ENCODE measurements at places on chromosomes 6 and 20.

DNA sequence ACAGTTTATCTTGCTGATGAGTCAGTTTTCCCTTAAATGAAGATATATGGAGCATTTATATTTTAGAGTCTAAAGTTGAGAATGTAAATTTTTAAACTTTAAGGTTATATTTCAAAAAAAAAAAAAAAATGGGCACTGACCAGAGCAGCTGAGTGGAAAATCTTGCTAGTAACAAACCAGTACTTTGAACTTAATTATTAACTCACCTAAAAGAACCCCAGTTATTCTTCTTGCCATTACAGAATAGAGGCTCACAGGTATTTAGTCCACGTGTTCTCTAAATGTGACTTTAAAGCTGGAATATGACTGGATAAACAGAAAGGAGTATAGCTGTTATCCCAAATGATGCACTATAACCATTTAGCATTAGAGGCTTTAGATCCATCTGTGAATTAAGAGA is 178.4 kb downstream of the COL9A1 start:
- no peak for DNase-seq

DNA sequence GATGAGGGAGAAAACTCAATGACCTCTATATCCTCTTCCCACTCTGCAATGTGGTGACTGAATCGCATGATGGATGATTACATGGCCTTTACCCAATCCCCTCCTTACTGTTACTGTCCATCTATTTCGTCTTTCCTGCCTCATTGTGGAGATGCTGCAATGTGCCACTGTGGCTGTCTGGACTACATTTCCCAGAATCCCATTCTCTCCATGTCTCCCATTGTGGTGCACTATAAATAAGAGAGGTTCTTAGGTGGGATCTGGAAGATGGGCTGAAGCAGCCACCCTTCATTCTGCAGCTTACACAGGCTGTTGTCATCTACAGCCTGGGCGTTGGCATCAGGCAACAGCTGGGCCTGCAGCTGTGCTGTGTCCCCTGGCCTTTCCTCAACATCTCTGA is 233.6 kb downstream of the PRKN start:
- DNase-seq = no peak

- DNase-seq = no peak
Observed at GRCh38 chr6:114537977-114538376, 195.2 kb upstream of the HS3ST5 start.

DNA sequence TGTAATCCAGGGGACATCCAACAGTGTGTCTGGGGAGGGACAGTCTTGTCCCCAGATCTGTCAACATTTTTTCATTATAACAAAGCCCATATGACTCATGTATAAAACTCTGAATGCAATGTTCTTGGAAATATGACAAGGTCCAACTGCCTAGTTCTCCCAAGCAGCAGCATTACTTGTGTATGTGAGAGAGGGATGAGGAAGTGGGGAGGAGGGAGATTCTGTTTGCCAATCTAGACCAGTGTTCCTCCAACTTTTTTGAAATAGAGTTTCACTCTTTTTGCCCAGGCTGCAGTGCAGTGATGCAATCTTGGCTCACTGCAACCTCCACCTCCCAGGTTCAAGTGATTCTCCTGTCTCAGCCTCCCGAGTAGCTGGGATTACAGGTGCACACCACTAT is 394.8 kb downstream of the DHX35 start:
- no peak for DNase-seq

DNA sequence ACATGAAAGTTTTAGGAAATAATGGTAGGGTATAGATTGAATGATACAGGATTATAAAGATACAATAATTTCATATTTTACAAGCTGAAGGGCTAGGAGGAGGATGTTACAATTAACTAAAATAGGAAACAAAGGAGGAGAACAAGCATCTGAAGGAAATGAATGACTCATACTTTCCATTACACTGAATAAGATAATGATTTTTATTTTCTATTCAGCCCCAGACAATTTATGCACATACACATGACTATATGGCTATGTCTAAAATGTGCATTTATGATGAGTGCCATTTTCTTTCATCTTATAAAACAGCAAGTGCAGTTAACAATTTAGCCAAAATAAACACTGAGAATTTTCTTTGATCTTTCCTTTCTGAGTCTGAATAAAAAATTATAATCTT is 994.6 kb upstream of the ADGRB3 start:
- DNase-seq = no peak
